ENCODE measurements at places on chromosomes 5 and 9.
A peak's percentile ranks its signal among the peaks of the same experiment; 100 is the strongest.

DNA sequence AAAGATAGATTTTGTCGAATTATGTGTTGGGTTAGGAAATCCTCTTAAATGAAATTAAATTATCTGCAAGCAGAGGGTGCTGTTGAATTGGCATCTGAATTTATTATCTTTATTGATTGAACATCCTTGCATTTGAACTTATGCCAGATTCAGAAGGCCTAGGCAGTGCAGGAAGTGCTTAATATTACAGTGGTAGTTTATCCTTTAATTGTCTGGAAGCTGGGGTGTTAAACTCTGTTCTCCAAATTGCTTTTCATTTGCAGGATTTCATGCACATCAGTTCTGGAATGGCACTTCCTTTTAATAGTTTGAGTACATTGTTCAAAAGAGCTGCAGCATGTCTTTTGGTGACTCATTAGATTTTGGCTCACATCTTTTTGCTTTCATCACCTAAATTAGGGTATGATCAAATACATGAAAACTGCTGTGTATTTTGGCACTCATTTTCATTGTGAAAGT, 186.3 kb downstream of the KDM4C start:
- DNase-seq: no peak

DNA sequence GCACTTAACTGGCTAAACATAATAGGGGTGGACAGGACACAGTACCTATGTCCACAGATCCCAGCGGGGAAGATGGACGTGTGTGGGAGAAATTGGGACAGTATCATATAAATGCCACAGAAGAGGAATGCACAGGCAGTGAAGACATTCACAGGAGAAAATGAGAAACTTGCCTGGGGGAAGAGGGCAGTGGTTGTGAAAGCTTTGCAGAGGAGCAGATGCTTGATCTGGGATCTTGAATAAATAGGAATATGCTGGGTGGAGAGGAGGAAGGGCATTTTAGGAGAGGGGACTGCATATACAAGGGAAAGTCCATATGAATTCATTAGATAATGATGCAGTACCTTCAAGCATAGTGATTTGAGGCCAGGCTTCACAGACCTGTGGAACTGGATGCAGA, 13.6 kb downstream of the TMEM268 start:
- DNase-seq: no peak

DNA sequence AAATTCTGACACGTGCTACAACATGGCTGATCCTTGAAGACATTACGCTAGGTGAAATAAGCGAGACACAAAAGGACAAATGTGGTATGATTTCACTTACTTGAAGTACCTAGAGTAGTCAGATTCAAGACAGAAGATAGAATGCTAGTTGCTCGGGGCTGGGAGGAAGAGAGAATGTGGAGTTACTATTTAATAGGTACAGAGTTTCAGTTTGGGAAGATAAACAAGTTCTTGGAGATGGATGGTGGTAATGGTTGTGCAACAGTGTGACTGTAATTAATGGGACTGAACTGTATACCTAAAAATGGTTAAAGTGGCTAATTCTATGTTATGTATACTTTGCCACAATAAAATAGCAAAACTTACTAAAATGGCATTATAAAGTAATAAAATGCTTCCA, 34.4 kb downstream of the PAM start:
- DNase-seq: no peak

DNA sequence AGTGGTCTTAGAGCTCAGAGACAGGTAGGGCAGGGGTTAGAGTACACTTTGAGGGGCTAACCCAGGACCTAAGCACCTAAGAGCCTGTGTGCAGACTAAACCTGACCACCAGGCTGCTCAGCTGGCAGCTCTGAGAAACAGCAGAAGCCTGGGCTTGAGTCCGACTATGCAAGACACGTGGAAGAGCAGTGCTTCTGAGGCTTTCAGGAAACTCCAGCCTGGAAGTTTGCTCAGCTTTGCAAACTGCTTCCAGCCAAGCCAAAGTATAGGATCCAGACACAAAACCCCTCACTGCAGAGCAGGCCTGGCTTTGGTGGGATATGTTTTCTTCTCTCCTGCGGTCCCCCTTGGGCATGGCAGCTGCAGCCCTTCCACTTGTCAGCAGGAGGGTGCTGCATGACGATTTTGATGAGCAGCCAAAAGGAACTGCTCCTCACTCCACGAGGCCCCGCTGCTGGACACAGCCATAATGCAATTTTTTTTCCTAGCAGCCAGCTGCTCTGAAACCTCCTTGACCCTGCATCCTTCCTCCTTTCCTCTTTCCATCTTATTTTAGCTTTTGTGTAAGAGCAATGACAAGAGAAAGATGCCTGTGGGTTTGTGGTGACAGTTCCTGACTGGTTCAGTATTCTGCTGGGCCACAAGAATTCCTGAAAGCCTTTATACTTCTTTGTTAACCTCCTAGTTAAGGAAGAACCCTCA, 123.1 kb downstream of the LIFR start:
- DNase-seq: no peak

GRCh38 chr9:108331596-108331995, 524.2 kb downstream of the ACTL7B start:
- DNase-seq: no peak

GRCh38 chr9:121888438-121888775, 204.7 kb downstream of the TTLL11 start:
- no peak for DNase-seq

DNA sequence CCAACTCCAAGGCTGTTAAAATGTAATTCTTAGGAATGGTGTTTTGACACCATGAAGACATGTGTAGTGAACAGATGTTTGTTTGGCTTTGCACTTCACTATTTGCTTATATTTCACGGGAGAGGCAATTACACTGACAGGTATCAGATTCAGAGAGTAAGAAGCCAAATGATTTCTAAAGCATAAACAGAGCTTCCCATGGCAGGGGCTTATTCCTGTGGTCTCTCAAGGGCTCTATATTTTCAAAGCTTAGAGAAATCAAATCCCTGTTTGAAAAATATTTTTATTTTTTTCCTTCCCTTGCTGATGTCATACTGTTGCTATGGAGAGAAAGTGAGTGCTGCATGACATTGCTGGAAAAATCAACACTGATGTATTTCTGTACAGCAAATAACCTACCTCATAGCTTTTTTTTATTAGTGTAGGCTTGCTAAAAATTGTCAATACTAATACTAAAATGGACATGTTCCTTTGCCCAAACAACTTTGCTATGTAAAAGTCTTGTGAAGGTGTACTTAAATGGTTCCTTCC, 161.4 kb downstream of the GIN1 start:
- DNase-seq: no peak

DNA sequence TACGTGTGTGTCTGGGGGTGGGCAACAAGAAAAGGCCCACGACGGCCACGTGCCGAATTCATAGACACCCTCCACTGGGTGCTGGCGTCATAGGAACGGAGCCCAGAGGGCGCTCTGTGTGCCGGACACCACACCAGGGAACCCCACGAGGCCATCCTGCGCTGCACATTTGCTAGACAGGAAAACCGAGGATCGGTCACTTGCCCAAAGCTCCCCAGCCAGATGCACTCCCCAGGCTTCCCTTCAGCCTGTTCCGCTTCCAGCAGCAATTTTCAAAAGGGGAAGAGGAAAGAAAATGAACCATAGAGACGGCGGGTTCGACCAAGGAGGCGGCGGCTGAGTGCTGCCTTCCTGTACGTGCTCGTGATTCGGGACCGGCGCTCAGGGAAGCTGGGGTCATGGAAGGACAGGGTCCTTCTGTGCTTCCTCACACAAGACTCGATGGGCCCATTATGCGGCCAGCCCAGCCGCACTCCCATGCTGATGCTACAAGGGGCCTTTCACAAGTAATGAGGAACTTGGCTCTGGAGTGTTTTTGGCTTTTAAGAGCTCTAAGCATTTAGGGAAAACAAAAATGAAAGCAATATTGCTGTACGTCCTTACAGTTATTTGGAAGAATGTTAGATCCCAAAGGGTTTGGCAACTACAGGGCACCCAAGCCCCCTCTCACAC, 124.6 kb upstream of the SARDH start:
- DNase-seq: peak; percentile 47

DNA sequence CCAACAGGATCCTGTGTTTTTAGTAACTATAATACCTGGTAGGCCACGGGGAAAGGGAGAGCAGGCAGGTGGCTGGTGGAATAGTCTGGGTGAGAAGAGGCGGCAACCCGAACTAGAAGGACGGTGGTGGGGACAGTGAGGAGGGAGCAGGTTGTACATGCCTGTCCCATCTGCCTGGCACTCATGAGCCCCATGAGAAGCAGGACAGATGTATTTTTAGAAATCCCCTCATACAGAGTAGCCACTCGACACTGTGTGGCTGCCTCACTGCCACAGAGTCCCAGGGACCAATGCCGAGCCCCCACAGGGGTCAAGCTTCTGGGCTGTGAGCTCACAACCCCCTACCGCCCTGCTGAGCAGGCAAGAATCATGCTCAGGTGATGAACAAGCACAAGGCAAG, 136.6 kb downstream of the SEC61B start:
- no peak for DNase-seq

- no peak for DNase-seq
Measured at GRCh38 chr5:440401-441201, 2.4 kb upstream of the EXOC3 start.

GRCh38 chr5:149399775-149400174, 20.7 kb upstream of the IL17B start:
- no peak for DNase-seq

DNA sequence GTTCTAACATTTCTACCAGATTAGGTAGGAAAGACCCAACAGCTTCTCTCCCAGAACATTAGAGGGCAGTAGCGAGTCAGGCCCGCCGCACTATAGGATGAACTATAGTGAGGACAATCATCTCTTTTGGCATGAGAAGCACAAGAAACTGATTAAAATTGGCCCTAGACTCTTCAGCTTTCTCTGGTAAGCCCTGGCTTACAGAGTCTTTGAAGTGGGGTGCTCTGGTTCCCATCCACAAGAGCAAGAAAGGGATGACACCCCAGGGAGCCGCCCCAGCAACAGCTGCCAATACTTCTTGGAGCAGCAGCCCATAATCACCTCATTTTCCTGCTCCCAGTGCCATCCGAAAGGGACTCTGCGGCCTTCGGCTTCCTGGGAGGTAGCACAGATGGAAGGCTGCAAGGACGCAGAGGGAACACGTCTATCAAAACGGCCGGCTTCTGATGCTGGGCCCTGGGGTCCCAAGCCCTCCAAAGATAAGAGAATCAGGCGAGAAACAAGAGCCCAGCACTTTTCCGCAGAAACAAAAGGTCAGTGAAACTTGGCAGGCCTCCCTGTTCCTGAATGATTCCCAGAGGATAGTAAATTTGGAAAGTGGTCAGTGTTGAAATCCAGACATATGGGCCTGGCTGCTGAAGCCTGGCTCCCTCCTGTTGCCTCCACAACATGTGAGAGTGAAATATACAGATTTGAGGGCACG, 69.3 kb downstream of the HSD17B3 start:
- no peak for DNase-seq

- no peak for DNase-seq
Measured at GRCh38 chr9:6415266-6415665, 2.3 kb downstream of the UHRF2 start.
